Activated CD4-positive, alpha-beta T cell treated with anti-CD3 and anti-CD28 coated beads for 4 hours (primary cell): ENCODE measurements at places on chromosomes 2 and 18.

- DNase-seq: no peak
These were observed 577.1 kb upstream of the KLHL29 start for GRCh38 chr2:22807872-22808271.

DNA sequence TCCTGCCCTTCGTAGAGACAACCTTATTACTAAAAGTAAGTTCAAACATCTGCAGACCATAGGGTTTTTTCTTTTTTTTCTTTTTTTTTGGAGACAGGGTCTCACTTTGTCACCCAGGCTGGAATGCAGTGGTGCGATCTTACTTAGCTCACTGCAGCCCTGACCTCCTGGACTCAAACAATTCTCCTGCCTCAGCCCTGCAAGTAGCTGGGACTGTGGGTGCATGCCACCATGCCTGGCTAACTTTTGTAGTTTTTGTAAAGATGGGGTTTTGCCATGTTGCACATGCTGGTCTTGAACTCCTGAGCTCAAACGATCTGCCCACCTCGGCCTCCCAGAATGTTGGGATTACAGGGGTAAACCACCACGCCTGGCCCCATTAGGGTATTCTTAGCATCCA lies 32.4 kb downstream of the HADHA start:
- DNase-seq: no peak

DNA sequence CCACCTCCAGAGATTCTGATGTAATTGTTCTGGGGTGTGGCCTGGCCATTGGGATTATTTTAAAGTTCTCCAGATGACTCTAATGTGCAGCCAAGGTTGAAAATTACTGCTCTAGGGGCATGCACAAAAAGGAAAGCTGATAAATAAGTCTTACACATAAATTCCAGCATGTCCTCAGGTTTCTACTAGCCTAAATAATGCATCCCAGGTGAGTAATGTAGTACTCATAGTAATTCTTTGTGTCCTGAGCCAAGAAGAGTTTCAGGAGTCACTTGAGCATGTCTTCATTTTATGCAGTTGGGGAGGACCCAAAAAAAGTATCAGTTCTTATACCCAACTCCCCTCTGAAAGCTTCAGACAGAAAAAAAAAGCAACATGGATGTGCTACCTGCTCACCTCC lies 130.1 kb upstream of the SP5 start:
- DNase-seq: no peak

DNA sequence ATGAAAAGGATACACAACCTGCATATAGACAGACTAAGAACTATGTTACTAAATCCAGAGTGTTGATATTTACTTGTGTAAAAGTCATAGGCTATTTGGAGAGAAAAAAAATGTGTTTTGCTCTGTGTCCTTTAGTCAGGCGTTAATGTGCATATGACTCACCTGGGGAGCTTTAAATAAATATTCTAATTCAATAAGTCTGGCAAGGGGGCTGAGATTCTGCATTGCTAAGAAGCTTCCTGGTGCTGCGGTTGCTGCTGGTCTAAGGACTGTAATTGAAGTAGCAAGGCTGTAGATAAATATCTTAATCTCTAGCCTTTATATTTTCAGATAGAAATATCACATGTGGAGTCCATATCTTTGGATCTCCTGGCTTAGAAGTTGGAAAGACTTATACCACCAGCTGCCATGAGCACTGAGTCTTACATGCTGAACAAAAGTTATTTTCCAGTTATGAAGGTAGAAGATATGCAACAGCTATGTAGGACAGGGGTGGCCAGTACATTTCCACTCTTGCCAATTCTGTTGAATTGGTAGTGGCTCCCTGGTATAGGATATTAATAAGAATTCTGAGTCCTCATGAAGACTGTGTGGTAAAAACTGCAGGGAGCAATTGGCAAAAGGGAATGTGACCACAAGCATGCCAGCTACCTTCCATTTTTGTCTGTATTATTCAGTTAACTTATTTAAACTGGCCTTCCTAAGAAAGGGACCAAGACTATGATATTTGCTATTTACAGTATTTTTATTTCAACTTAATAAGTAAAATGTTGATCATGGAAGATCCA lies 4.8 kb downstream of the SPAG16 start:
- DNase-seq: no peak

GRCh38 chr2:176636401-176636800 lies 367.2 kb downstream of the MTX2 start:
- no peak for DNase-seq

DNA sequence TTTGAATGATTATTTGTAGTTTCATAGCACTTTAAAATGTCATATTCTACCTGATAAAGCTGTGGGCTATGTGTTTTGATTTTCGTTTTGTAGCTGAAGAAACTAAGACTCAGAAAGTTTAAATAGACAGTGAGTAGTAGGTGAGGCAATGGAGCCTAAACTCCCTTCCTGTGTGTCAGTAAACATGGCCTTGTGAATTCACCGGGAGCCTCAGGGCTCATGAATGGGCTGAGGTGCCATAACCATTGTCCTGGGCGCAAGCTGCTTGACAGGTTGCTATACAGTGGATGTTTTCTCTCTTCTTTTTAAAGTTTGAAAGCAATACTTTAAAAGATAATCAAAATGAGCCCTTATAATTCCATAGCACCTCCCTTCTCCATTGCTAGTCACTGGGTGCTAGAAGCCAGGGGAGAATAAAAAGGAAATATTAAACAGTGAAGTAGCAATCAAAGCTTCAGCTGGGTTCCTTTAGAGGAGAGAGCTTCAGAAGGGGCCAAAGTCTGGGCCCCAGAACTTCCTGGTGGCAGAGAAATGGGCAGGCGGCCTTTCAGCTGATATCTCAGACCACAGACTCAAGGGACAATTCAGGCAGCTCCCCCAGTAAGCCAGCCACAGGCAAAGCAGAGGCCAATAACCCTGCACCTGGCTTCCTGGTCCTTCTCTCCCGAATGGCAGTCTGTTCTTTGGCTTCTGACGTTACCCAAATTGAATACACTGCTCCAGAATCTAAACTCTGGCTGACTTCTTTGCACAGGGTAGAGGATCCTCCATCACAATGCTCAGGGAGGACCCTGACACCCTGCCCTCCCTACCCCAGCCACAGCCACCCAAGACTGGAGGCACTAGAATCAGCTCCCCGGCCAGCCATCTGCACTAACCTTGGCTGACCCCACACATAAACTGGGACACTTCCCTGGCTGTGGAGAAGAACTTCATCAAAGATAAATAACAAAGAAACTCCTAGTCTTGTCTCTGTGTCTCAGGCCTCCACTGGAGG lies 51.8 kb upstream of the NPAS2 start:
- DNase-seq: no peak

DNA sequence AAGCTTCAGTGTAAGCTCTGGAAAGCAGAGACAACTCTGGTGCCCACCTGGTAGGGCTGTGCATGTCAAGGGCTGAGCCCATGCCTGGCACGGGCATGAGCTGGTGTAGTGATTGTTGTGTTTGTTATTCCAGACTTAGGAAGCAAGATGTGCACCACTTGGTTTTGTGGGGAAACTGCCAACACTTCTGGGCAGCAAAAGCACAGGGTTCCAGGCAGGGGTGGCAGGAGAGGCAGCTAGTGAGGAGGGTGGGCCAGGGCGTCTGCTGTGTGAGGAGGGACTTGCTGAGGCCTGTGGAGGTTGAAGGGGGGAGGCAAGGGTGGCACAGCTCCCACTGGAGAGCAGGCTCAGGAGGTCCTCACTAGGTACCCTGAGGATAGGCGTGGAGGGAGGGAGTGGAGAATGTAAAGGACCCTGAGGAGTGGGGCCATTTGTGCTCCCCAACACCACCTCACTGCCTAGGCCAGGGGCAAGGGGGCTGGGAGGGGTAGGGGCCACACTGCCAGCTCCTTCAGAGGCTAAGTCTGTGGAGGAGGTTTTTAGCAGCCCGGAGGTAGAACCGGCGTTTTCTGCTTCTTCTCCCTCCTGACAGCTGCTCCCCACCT lies 104.0 kb upstream of the POU3F3 start:
- DNase-seq: no peak

- no peak for DNase-seq
These were observed 65.8 kb downstream of the ZAP70 start for GRCh38 chr2:97779141-97779540.

DNA sequence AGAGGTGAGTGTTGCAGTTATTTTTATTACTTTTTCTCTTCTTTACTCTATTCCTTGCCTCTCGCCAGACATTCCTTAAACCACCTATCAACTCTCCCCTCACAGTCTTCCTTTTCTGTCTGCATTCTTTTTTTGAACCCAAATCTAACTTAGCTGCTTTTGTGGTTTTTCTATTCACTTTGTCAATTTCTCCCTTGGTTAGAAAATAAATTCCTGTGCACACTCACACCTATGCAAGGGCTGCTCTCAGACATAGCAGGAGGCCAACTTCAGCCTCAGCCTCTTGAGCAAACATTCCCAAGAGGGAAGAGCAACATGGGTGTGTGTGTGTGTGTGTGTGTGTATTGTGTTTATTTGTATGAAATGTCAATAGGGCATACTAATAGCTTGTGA lies 808.6 kb downstream of the RNF144A start:
- DNase-seq: no peak

GRCh38 chr18:64403784-64404503 lies 255.1 kb upstream of the LINC00305 start:
- no peak for DNase-seq

GRCh38 chr2:37895140-37895539 lies 29.9 kb upstream of the RMDN2 start:
- DNase-seq: no peak

DNA sequence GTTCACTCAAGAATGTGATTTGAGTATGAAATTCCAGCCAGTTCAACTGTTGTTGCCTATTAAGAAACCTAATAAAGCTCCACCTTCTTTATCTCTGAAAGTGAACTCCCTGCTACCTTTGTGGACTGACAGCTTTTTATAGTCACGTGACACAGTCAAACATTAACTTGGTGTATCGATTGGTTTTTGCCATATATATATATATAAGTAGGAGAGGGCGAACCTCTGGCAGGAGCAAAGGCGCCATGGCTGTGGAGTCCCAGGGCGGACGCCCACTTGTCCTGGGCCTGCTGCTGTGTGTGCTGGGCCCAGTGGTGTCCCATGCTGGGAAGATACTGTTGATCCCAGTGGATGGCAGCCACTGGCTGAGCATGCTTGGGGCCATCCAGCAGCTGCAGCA lies at the start of gene UGT1A1:
Gene UGT1A1, plus strand, starts transcription at position 228 of the 400 bp plus-strand sequence. Its CDS starts 18 bp downstream, at position 246.
- DNase-seq: no peak

- no peak for DNase-seq
These were observed 492.5 kb downstream of the SOX11 start for GRCh38 chr2:6184532-6185292.

DNA sequence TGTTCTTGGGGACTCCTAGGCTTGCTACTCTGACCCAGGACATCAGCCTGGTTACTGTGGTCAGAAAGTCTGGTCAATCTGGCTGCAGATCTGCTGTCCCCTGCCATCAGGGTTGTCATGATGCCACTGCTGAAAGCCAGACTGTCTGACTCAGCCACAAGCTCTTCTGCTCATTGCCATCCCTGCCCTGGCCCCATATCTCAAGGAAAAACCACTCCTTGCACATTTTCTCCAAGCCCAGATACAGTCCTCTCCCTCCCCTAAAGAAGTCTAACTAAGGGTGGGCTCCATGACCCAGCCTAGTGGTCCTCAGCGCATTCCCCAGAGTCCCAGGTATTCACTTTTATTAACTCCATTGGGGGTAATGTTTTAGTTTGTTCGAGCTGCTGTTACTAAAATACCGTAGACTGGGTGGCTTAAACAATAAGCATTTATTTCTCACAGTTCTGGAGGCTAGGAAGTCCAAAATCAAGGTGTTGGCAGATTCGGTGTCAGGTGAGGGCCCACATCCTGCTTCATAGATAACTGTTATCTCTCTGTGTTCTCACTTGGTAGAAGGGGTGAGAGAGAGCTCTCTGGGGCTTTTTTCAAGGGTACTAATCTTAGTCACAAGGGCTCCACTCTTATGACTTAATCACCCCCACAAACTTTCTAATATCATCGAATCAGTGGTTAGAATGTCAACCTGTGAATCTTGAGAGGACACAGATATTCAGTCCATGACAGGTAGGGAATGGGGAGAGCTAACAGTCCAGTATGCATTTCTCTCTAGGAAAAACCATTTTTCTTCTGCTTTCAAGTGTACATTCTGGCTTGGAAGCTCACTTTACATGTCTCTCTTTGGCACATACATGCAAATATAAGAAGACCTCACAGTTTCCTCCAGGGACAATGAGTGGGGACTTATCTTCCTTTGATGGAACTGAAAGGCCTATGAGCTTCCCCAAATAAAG lies 94.8 kb upstream of the CXCR4 start:
- peak; percentile 12 for DNase-seq

GRCh38 chr18:49051311-49051967 lies 100.7 kb upstream of the SMAD7 start:
- DNase-seq: no peak

DNA sequence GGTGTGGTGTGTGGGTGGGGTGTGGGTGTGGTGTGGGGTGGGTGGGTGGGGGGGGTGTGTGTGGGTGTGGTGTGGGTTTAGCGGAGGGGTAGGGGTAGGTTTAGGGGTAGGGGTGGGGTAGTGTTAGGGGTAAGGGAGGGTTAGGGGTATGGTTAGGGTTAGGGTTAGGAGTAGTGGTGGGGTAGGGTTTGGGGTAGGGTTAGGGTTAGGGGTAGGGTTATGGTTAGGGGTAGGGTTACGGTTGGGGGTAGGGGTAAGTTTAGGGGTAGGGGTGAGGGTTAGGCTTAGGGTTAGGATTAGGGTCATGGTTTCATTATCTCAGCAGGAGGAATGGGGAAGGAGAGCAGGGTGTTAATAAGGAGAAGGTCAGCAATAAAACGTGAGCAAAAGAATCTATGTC lies 11.3 kb upstream of the PARD6G start:
- DNase-seq: no peak

GRCh38 chr2:133791191-133791590 lies 222.9 kb upstream of the NCKAP5 start:
- no peak for DNase-seq

DNA sequence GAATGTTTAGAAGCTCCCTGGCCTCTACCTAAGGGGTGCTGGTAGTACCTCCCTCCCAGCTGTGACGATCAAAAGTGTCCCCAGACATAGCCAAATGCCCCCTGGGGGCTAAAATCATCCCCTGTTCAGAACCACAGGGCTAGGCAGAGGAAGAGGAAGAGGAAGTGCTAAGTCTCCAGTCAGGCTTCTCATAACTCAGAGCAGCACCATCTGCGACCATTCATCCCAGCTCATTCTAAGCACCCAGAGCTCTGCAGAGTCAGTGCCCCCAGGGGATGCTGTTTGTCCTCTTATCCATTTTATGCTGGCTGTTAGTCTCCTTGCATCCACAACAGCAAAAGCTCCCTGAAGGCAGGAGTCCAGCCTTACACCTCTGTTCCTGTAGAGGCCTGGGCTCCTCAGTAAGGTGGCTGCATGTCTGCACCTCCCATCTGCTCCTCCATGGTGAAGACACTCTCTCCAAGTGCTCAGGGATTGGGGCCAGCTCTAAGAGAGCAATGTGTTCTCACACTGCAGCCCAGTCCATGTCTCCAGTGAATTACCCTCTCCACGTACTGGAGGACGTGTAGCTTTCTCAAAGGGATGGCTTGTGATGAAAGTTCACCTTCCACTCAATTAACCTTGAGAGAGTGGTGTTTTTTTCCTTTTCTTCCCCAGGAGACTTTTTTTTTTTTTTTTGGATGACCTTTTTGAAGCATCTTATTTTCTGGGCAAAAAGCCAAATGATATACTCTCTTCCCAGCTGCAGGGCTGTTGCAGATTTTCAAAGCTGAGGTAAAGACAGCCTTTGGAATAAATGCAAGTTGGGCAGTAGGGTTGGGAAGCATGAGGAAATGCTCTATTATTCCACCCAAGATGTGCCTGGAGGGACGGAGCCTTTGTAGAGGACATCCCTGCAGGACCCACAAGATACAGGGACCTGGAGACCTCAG lies 158.9 kb upstream of the SLC14A2 start:
- no peak for DNase-seq

GRCh38 chr2:191638802-191639172 lies 39.1 kb upstream of the NABP1 start:
- no peak for DNase-seq
